ENCODE measurements at places on chromosomes 6 and 20. TPM values are rescaled to one million over a fixed set of nuclear protein-coding genes. Genes with fewer than 3 reads are reported as not detected.

DNA sequence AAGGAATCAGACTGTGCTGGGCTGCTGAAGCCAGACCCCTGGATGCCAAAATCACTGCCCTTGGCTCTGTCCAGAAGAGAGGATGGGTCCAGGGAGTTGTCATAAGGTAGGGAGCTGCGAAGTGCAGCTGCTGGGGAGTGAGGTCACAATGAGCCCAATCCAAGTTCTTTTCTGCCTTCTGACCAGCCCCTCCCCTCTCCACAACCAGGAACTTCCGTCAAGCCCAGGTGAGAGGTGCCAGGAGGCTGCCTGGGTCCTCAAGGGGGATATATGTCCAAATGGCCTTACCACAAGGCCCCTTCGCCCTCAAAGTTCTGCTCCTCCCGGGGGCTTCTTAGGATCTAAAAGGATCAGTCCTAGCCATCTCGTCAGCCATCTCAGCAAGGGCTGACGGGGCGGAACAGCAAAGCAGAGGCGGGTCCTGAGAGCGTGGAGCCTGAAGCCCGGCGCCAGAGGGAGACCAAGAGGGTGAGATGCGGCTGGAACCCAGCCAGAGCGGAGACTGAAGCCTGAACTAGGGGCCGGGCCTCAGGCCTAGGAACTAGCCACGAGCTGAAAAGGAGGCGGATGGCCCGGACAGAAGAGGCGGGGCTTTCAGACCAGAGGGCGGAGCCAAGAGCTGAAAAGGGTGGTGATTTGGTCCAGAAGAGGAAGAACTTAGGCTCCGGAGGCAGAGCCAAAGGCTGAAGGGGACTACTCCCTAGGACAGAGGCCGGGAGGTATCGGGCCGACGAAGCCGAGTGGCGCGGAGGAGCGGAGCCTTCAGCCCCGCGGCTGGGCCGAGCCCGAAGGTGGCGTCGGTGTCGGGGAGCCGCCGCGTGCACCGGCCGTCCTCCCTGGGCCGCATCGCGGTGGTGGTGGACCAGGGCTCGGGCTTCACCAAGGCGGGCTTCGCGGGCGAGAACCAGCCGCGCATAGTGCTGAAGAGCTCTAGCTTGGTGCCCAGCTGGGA, at the start of gene ACTL10:
Gene ACTL10 (plus strand): TSS at position 651 of the 952 bp plus-strand sequence. CDS start 555 bp downstream, outside the sequence.
- DNase-seq: peak; percentile 100

Gene POU5F1
- not detected for total RNA-seq

- no peak for DNase-seq
Measured at GRCh38 chr6:109192865-109193264, 97.6 kb downstream of the CEP57L1 start.

Gene ESR1
- total RNA-seq: 9.4 TPM

Gene ERVFRD-1
- total RNA-seq: 0.05 TPM

Gene PTP4A1
- total RNA-seq: 27.5 TPM

GRCh38 chr20:62741191-62741691, 32.6 kb downstream of the NTSR1 start:
- DNase-seq: peak; percentile 75

- no peak for DNase-seq
Measured at GRCh38 chr6:148146717-148147462, 195.7 kb upstream of the SASH1 start.

DNA sequence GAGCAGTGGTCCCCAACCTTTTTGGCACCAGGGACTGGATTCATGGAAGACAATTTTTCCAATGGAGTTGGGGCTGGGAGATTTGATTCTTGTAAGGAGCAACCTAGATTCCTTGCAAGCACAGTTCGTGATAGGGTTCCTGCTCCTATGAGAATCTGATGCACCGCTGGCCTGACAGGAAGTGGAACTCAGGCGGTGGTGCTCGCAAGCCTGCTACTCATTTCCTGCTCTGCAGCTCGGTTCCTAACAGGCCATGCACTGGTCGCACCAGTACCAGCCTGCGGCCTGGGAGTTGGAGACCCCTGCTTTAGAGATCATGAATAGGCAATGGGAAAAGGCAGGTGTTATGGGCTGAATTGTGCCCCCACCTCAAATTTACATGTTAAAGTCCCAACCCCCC, 131.2 kb downstream of the PFDN4 start:
- no peak for DNase-seq

Gene ZSCAN31
- 13.1 TPM for total RNA-seq

DNA sequence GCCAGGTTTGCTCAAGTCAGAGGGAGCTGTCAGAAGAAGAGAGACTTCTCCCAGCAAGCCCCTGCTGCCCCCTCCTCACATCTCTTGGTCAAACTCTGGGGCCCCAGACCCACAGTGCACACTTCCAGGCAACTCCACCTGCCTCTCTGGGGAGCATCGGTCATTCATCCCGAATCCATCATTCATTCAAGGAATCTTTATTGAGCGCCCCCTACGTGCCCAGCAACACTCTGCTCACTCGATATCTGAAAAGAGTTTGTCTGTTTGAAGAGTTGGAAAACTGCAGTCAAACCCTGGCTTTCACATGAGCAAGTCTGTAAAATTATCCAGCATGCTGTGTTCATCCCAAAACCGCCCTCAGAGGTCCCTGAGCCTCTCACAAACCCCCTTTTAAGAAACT, 66.2 kb downstream of the PRR18 start:
- DNase-seq: no peak

- DNase-seq: no peak
Measured at GRCh38 chr6:85418059-85418458, 31.8 kb upstream of the NT5E start.

- DNase-seq: no peak
Measured at GRCh38 chr6:45447005-45447404, 69.3 kb upstream of the SUPT3H start.

- DNase-seq: no peak
Measured at GRCh38 chr6:39387785-39388184, 65.3 kb upstream of the KCNK16 start.

GRCh38 chr6:110232450-110232849, 52.2 kb downstream of the CDC40 start:
- no peak for DNase-seq

DNA sequence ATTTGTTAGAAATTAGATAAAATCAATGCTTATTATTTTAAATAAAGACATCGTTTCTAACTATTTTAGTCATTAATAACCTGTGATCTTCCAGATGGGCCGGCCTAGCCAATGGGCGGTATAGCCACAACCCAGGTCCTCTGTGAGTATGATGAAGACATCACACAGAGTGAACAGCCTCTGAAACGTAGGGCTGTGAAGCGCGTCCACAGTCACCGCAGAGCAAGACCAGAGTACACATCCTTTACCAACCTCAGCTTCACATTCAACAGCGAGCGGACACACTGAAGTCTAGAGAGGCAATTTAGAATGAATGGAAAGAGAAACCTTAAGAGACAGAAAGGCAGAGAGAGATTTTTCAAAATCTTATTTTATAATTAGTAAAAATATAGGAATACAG, 125.0 kb upstream of the RPS6KA2 start:
- DNase-seq: no peak

GRCh38 chr20:52681288-52681687, 290.9 kb upstream of the TSHZ2 start:
- DNase-seq: no peak

Gene ILRUN
- 74.0 TPM for total RNA-seq

- DNase-seq: no peak
Measured at GRCh38 chr6:50666089-50666488, 47.2 kb upstream of the TFAP2D start.

DNA sequence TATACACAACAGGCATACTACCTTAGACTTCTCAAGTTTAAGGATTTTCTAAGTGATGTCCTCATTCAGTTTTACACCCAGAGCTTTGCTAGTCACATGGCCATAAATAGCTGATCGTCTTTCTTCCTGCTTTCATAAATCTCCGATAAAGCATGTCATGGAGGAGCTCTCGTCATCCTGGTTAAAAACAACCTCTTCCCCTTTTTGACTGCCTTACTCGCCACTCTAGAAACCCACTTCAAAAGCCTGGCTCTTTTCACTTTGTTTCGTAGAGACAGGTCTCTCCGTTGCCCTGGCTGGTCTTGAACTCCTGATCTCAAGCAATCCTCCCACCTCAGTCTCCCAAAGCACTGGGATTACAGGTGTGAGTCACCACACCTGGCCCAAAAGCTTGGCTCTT, 67.0 kb upstream of the SMIM29 start:
- no peak for DNase-seq

Gene FOXA2
- not detected for total RNA-seq

Gene C20orf202
- total RNA-seq: 0.29 TPM

Gene CTCFL
- total RNA-seq: not detected

Gene PDYN
- total RNA-seq: not detected

DNA sequence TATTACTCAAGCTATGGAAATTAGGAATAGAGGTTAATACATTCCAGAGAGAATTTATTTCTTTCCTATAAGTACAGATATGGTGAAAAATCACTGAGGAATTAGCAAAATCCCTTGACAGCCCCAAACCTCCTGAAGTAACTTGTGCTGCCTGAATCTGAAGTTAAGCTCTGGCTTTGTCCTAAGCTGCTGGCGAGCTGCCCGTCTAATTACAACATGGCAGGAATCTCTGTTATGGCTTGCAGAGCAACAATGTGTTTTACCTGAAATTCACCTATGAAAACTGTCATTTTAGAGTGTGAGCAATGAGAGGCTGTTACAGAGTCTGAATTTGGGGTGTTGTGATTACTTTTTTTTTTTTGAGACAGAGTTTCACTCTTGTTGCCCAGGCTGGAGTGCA, 22.5 kb upstream of the IYD start:
- DNase-seq: no peak

- DNase-seq: no peak
Measured at GRCh38 chr6:108134213-108134970, 31.4 kb upstream of the NR2E1 start.

- DNase-seq: no peak
Measured at GRCh38 chr6:160995271-160995670, 3.7 kb downstream of the MAP3K4 start.

Gene SIRT5
- 11.7 TPM for total RNA-seq

DNA sequence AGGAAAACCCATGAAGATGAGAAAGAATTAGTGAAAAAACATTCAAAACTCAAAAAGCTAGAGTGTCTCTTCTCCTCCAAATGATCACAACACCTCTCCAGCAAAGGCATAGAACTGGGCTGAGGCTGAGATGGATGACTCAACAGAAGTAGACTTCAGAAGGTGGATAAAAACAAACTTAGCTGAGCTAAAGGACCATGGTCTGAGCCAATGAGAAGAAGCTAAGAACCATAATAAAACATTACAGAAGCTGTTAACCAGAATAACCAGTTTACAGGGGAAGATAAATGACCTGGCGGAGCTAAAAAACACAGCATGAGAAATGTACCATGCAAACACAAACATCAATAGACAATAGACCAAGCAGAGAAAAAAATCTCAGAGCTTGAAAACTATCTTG, 904.1 kb upstream of the MANEA start:
- no peak for DNase-seq

Gene GPLD1
- 2.5 TPM for total RNA-seq

DNA sequence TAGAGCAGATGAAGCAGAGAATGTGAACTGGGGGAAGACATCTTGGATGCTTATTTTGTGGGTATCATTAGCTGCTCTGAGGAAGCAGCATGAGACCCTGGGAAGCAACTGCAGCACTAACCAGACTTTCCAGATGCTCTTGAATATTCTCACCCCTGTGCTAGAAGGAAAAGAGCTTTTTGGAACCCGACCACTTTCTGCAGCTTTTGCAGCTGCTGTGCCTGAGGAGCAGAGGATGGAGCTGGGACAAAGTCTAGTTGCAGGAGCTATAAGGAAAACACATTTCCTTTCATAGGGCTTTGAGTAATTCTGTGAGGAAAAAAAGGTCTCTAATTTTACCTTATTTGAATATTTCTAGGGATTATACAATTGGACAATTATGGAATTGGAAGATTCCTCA, 369.7 kb downstream of the CD109 start:
- DNase-seq: no peak

All from posterior vena cava (tissue), 2 donors.